Kidney (tissue), 22 donors: ENCODE measurements at places on chromosomes 7 and 10. TPM values are rescaled to one million over a fixed set of nuclear protein-coding genes. Genes with fewer than 3 reads are reported as not detected.

Gene ZC3HAV1
- 40.2 TPM for total RNA-seq

Gene RPEL1
- not detected for total RNA-seq

Gene ITPRID1
- total RNA-seq: not detected

Gene ZP3
- 17.5 TPM for total RNA-seq

Gene TEX36
- not detected for total RNA-seq

Gene CACNA2D1
- 18.3 TPM for total RNA-seq

DNA sequence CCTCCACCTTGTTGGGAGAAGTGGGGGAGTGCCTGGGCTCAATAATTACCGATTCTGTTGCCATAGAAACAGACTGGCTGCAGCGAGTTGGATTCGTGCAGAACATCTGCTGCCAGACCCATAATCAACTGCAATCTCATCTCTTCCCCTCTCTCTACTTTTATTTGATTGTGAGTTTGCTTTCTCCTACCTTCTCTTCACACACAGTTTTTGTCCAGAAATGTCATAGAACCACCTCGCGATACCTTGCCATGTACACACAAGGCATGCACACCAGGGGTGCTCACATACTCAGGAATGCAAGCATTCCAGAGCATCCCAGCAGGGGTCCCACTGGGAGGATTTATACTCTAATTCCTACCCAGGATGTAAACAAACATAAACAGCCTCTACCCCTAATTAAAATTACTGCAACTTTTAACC, 262.2 kb upstream of the AOAH start:
- peak; percentile 20 for DNase-seq
- no peaks in the 10 kb centered on the region for H3K36me3 ChIP-seq
- no peak overlapping the region for H3K27ac ChIP-seq
- no peaks in the 10 kb centered on the region for H3K27me3 ChIP-seq
- peaks cover 3% of the 10 kb centered on the region for H3K4me1 ChIP-seq
- no peak overlapping the region for H3K4me3 ChIP-seq

GRCh38 chr10:133453516-133454203, at the start of gene SCART1:
SCART1 (plus strand) TSS chr10:133453945; CDS start chr10:133453998, 53 bp downstream.
- H3K4me1 ChIP-seq: no peaks in the 10 kb centered on the region
- H3K36me3 ChIP-seq: no peaks in the 10 kb centered on the region
- no peak within 1 kb of the TSS for H3K27ac ChIP-seq
- H3K4me3 ChIP-seq: no peak within 1 kb of the TSS

DNA sequence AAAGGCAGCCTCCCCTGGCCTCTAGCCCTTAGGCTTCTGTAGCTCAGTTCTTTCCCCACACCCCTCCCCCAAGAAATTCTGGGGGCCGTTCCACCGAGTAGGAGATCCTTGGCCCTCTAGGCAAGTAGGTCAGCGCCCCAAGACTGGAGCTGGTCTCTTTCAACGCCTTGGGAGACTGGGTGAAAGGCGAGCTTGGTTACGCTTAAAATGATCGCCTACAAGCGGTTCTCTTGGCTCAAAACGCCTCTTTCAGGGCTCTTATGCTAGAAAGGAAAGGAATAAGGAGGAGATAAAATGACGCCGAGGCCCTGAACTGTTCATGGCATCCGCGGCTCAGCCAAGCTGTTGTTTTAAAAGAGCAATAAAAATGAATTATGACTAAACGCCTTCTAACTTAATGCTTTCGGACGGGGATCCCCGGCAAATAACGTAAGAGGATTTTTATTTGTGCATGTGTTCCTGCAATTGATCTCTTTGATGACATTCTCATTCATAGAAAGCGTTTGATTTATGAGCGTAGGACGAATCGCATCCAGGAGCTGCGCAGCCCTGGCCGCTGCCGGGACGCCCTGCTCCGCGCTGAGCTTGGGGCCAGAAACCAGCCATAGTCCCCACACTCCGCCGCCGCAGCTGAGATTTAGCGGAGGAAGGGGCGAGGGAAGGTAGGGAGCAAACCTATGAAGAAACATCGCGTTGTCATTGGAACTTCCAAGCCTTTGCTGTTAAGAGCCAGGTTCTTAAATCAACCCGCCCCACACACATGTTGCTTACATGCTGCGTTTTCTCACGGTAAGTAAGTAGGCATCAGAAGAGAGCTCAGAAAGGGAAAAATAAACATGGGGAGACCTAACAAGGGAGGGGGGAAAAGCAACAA, 3.0 kb upstream of the HOXA1 start:
- peak overlapping the region; percentile 93 for H3K27ac ChIP-seq
- peaks cover 4% of the 10 kb centered on the region for H3K27me3 ChIP-seq
- DNase-seq: peak; percentile 82
- H3K36me3 ChIP-seq: no peaks in the 10 kb centered on the region

GRCh38 chr7:47587351-47587750, 5.4 kb upstream of the TNS3 start:
- H3K4me1 ChIP-seq: peaks cover 16% of the 10 kb centered on the region
- H3K27me3 ChIP-seq: no peaks in the 10 kb centered on the region
- no peaks in the 10 kb centered on the region for H3K36me3 ChIP-seq
- no peak overlapping the region for H3K4me3 ChIP-seq
- no peak for DNase-seq

DNA sequence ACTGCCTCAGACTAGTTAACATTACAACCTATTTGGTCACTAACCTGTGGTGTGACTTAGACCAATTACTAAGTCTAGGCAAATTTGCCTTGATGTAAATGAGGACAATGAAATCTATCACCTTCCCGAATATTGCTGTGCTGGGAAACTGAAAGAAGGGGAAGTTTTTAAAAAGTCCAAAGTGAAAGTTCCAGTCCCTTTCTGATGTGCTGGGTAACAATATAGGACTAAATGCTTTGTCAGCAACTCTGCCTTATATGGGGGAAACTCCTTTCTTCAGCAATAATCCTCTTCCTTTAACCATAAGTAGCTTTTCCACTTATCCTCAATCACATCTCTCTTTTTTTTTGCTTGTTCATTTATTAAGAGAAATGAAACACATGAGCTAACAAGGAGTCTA, 3.9 kb downstream of the PIK3AP1 start:
- no peaks in the 10 kb centered on the region for H3K36me3 ChIP-seq
- no peaks in the 10 kb centered on the region for H3K27me3 ChIP-seq
- H3K4me3 ChIP-seq: no peak overlapping the region
- no peaks in the 10 kb centered on the region for H3K4me1 ChIP-seq

DNA sequence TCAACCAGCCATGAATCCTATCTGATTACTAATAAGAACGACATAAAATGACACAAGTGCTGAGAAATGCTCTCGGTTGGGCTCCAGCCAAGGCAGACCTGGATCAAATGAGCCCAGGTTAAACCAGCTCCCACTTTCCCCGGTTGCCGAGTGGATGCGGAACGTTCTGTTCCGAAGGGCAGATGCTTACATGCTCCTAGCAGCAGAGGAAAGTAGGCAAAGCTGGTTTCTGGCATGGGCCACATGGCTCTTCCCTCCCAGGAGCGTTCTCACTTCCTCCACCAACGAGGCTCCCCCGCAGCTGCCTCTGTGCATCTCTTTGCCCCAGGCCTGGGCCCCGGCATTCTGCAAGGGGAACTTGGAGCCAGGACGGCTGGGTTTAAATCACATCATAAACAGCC, 61.8 kb upstream of the SDK1 start:
- H3K4me3 ChIP-seq: no peak overlapping the region
- no peaks in the 10 kb centered on the region for H3K27me3 ChIP-seq
- H3K36me3 ChIP-seq: no peaks in the 10 kb centered on the region
- H3K27ac ChIP-seq: no peak overlapping the region
- DNase-seq: peak; percentile 94

DNA sequence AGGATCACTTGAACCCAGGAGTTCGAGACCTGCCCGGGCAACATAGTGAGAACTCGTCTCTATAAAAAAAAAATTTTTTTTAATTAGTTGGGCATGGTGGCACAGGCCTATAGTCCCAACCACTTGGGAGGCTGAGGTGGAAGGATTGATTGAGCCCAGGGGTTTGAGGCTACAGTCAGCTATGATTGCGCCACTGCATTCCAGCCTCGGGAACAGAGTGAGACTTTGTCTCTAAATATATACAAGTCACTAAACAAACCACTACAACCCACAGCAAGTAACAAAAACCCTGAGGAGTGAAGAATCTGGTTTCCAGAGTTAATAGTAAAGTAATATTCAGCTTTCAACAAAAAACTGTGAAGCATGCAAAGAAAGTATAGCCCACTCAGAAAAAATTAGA, 32.7 kb upstream of the HHEX start:
- no peak for DNase-seq
- no peaks in the 10 kb centered on the region for H3K4me1 ChIP-seq
- H3K36me3 ChIP-seq: no peaks in the 10 kb centered on the region
- H3K27ac ChIP-seq: no peak overlapping the region

GRCh38 chr7:139798221-139798620, 20.4 kb upstream of the HIPK2 start:
- no peak for DNase-seq
- H3K4me1 ChIP-seq: no peaks in the 10 kb centered on the region
- no peak overlapping the region for H3K27ac ChIP-seq
- no peaks in the 10 kb centered on the region for H3K27me3 ChIP-seq
- no peaks in the 10 kb centered on the region for H3K36me3 ChIP-seq
- no peak overlapping the region for H3K4me3 ChIP-seq

GRCh38 chr7:45697576-45698136, 123.5 kb downstream of the ADCY1 start:
- peaks cover 9% of the 10 kb centered on the region for H3K4me1 ChIP-seq
- DNase-seq: no peak
- H3K27ac ChIP-seq: no peak overlapping the region
- H3K4me3 ChIP-seq: no peak overlapping the region
- no peaks in the 10 kb centered on the region for H3K36me3 ChIP-seq

DNA sequence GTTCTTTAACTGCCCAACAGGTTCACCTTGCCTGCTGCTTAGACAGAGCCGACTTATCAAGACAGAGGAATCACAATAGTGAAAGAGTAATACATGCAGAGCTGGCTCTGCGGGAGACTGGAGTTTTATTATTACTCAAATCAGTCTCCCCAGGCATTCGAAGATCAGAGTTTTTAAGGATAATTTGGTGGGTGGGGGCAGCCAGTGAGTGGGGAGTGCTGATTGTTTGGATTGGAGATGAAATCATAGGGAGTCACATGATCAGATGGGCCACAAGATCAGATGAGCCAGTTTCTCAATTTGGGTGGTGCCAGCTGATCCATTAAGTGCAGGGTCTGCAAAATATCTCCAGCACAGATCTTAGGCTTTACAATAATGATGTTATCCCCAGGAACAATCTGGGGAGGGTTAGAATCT, 131.3 kb downstream of the AKR1D1 start:
- H3K4me1 ChIP-seq: no peaks in the 10 kb centered on the region
- no peak for DNase-seq
- no peaks in the 10 kb centered on the region for H3K36me3 ChIP-seq
- no peak overlapping the region for H3K27ac ChIP-seq

DNA sequence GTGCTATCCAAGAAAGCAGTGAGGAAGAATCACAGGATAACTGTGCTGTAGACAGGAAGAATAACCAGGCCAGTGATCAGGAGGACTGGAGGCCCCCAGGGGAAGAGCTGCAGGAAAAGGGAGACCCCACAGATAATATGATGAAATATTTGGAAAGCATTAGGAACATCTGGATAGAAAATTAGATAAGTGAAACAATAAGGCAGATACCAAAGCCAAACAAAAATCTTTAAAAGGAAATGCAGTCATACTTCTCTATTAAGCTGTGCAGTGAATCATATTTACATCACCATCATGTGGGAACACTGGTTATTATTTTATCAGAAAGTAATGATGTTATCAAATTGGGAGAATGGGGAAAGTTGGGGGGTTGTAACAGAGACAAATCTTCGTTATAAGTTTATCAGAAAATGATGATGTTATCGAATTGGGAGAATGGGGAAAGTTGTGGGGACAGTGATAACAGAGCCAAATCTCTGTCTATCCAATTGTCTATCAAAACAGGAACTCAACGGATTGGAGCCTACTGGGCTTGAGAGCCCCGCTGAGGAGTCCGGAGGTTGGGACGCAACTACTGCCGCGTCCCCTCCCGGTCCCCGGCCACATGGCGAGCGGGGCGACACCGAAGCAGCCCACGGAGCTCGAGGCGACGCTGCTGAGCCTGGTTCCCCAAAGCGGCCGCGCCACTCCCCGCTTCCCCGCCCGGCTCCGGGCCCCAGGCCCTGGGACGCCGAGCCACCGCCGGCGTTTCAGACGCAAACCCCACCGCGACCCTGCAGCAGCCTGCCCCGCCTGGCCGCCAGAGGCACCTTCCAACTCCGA, 14.0 kb upstream of the RALA start:
- no peaks in the 10 kb centered on the region for H3K36me3 ChIP-seq
- H3K27me3 ChIP-seq: no peaks in the 10 kb centered on the region
- H3K27ac ChIP-seq: no peak overlapping the region
- no peak for DNase-seq
- H3K4me3 ChIP-seq: peak overlapping the region; percentile 36

DNA sequence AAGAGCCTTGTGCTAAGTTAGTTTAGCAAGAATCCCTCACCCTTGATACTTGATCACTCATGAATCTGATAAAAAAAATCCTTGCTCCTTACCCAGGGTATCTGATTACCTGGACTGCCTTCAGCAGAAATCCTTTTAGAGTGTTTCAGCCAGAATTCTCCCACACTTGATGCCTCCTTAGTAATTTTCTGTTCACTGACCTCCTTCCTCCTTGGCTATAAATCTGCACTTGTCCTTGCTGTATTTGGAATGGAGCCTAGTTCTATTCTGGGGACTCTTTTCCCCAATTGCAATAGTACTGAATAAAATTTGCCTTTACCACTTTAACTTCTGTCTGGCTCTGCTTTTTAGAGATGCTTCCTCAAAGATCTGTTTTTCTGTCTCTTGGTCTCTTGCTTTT, 84.9 kb downstream of the RPS24 start:
- no peaks in the 10 kb centered on the region for H3K27me3 ChIP-seq
- DNase-seq: no peak
- H3K27ac ChIP-seq: no peak overlapping the region
- H3K36me3 ChIP-seq: no peaks in the 10 kb centered on the region

DNA sequence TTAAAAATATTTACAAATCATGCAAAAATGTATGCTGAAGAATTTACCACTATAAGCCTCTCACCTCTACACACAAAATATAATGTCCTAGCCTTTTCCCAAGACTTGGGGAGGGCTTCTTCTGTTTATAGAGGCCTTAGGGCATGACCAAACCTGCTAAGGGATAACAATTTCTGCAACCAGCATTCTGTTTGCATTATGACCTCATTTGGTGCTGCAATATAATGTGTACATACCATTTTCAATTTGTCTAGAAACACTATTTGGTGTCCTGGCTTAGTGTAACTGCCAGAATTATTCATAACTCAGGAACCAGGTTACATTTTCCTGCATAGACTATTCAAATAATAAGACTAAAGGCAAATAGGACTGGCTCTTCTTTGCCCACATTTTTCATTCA, 446.6 kb upstream of the SORCS1 start:
- H3K27ac ChIP-seq: no peak overlapping the region
- DNase-seq: no peak
- no peak overlapping the region for H3K4me3 ChIP-seq
- H3K4me1 ChIP-seq: no peaks in the 10 kb centered on the region
- H3K36me3 ChIP-seq: no peaks in the 10 kb centered on the region
- no peaks in the 10 kb centered on the region for H3K27me3 ChIP-seq

DNA sequence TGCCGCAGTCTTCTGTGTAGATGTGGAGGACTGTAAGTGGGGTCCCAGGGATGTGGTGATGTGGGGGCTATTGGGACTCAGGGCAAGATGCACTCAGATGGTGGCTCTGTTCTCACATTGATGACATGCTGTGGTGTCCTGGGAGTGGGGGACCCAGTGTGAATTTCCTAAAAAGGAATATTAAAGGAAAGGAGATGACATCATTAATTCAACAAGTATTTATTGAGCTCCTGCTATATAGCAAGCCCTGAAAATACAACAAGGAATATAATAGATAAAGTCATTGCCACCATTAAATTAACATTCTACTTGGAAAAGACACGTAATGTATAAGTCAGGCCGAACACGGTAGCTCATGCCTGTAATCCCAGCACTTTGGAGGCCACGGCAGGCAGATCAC, 61.9 kb upstream of the MNX1 start:
- H3K27me3 ChIP-seq: no peaks in the 10 kb centered on the region
- H3K4me3 ChIP-seq: no peak overlapping the region
- no peak for DNase-seq
- no peaks in the 10 kb centered on the region for H3K36me3 ChIP-seq
